ENCODE measurements at places on chromosomes 1 and 21.

DNA sequence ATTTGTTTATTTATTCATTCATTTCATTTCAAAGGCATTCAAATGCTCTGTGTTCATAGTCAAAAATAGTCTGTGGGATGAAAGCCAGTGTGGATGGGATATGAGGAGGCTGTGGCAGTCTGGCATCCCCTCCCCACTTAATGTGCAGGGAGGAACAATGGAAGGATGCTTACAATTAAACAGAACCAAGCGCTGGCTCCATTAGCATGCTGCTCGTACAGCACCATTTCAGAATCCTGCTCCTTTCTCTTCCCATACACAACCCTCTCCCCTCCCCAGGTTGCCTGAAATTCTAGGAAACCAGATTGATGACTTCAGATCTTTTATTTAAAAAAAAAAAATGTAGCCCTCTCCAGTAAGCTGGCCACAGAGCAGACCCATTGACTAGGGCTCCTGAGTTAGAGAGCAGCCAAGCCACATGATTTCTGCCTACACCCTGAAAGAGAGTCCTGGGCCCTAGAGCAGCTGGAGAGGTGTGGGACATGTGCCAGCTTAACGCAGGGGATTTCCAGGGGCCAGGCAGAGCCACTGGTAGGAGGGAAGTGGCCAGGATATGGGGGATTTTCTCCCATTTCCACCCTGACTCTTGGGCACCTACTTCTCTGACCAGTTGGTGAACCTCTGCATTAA is 205.2 kb downstream of the ASTN1 start:
- no peak for DNase-seq

GRCh38 chr1:186189156-186189555 is 185.9 kb downstream of the TPR start:
- DNase-seq, result no peak

- no peak for DNase-seq
These were observed 3.8 kb downstream of the MAP7D1 start for GRCh38 chr1:36159614-36160387.

- no peak for DNase-seq
These were observed 123.4 kb upstream of the COL6A1 start for GRCh38 chr21:45858180-45858579.

- no peak for DNase-seq
These were observed 259.3 kb downstream of the S1PR1 start for GRCh38 chr1:101496109-101496508.
